ENCODE measurements at places on chromosomes 5 and 9.

DNA sequence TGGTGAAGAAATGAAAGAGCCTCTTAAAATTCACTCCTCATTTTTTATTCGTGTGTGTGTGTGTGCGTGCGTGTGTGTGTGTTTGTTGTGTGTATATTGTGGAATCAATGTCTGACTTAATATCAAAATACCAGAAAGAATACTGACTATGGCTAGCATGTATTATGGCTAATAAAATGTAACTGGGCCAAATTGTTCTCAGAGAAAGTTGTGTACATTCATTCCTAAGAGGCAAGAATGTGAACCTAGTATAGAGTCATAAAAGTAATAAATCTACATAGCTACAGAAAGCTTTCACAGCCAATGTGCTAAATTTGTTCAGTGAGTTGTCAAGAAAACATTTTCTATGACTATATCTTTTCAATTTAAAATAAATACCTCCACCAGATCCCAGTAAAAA, 211.5 kb downstream of the EBF1 start:
- DNase-seq: no peak

- peak; percentile 58 for DNase-seq
Observed at GRCh38 chr5:14184725-14185124, 41.6 kb downstream of the TRIO start.

DNA sequence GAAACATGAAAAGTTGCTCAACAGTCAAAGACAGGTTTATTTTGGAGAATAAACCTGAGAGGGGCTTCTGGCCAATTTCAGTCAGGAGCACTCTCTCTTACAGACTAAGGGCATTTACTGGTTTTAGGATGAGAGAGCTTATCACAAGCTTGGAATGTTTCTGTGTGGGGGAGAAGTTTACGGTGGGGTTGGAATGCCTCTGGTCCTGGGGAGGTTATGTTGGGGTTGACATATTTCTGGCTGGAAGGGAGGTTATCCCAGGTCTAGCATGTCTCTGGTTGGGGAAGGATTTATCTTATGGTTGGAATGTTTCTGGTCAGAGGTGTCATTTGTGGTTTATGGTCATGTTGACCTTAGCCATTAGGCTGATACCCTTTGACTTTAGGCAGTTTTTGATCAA, 1867.3 kb downstream of the EFNA5 start:
- DNase-seq: no peak

DNA sequence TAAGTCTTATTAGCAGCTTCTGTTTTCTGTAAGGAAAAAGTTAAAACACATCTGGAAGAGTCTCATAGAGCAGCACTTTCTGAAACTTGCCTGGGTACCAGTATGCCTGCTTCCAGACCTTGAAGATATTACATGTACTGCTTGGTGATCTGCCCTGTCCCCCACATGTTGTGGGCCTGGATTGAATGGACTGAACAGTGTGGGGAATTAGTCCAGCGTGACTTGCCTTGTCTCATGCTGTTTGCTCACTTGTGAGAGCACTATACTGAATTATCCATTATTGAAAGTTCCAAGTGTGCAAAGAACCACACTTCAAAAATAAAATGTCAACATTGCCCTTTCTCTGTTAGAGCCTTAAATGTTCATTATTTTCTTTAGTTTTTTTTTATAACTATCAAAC, 8.9 kb downstream of the CTNNA1 start:
- DNase-seq: no peak

- DNase-seq: peak; percentile 92
Observed at GRCh38 chr5:98468188-98468869, 305.1 kb upstream of the RGMB start.

- no peak for DNase-seq
Observed at GRCh38 chr5:71744009-71744790, 25.1 kb downstream of the CARTPT start.

DNA sequence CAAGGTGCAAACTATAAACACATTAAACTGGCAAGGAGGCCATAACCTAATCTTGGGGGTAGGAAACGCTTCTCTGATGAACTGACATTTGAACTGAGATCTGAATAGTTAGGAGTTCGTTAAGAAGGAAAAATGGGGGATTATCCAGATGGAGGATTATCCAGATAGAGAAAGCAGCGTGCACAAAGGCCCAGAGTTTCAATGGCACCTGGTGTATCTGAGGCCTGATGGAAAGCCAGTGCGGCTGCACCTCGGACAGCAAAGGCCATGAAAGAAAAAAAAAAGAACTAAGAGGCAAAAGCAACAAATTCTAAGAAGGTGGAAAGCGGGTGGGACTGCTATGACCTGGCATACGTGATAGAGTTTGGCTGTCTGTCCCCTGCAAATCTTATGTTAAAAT, 13.0 kb upstream of the CTNNAL1 start:
- no peak for DNase-seq

- DNase-seq: peak; percentile 48
Observed at GRCh38 chr5:150485693-150486401, 22.1 kb upstream of the NDST1 start.

GRCh38 chr9:91905237-91905650, 44.8 kb downstream of the ROR2 start:
- no peak for DNase-seq

DNA sequence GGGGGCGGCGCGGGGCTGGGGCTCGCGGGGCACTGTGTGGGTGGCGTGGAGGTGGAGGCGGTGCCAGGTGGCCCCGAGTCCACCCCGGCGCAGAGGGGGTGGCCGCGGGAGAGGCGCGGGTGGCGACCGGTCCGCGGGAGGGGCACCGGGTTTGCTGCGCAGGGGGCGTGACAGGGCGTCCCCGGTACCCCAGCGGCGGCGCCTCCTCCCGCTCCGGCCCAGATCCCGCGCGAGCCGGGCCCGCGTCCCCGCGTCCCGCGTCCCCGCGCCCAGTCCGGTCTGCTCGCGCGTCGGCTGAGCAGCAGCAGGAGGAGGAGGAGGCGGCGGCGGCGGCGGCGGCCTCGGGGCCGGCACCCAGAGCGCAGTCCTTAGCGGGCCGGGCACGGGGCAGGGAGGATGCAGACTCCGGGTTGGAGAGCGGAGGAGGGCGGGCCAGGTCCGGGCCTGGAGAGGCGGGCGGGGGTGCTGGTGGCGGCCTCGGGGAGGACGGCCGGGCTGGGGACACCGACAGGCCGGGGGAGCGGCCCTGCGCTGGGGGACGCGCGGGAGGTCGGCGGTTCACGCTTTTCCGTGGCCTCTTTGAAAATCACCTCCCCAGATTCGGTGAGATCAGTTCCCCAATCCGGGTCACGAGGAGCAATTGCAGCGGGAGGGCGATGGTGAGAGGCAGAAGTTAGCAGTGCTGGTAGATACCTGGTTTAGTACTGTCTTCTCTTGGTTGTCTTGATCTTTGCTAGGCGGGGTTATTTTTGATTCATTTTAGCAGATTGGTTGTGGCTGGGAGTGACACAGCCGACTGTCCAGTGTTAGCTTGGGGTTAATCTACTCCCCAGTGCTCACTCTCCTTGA, 1.7 kb downstream of the TRIO start:
- peak; percentile 83 for DNase-seq

- no peak for DNase-seq
Observed at GRCh38 chr5:173988554-173989431, at the start of gene C5orf47. Gene C5orf47, plus strand, starts transcription at chr5:173989170. Its CDS starts 94 bp downstream, at chr5:173989264.

DNA sequence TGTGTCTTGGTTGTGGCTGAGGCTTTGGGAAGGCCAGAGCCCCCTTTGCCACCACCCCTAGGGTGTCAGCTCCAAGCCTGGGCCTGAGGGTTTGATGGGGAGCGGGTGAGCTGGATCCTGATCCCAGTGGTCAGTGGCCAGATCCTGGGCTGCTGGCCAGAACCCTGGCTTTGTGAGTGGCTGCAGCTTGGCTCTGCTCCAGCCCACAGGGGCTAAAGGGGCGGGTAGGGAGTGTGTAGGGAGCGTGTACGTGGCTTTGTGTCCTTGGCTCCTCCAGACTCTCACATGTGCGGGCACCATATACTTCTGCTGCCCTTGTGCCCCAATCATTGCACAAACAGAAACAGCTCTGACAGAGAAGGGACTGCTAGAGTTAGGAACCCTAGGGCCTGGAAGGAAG, 1.2 kb upstream of the IL11RA start:
- DNase-seq: peak; percentile 37

- DNase-seq: no peak
Observed at GRCh38 chr5:138523406-138523805, 19.6 kb downstream of the ETF1 start.

DNA sequence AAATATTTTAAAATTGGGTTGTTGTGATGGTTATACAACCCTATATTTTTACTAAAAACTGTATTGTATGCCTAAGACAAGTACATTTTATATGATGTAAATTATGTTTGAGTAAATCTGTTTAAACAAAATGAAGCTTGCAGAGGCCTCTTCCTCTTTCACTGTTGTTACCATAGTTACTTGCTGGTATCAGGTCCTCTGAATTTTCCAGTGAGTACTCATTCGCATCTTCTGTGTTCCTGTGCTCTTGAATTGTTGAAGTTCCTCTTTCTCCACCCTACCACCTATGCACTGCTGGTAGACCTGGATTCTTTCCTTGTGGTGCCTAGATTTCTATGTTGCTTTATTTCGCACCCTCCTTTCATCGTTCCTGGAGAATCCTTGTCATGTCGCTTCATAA, 938.5 kb upstream of the ACO1 start:
- no peak for DNase-seq

DNA sequence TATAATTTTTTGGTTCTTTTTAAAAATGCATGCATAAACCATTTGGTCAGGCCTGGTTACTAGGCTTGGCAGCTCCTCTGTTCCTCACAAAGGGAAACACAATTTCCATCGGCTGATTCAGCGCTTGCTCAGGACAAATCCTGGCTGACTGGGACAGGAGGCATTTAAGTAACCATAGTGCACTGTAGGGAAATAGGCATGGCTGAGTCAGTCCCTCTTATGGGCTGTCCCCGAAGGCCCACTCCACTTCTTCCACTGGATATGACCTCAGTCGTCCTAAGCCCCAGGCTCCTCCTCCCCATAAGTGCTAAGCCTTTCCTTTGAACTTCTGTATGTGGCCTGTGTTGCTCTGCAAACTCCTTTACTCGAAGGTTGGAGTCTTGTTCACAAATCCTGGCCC, 71.2 kb upstream of the GLIS3 start:
- DNase-seq: peak; percentile 92

DNA sequence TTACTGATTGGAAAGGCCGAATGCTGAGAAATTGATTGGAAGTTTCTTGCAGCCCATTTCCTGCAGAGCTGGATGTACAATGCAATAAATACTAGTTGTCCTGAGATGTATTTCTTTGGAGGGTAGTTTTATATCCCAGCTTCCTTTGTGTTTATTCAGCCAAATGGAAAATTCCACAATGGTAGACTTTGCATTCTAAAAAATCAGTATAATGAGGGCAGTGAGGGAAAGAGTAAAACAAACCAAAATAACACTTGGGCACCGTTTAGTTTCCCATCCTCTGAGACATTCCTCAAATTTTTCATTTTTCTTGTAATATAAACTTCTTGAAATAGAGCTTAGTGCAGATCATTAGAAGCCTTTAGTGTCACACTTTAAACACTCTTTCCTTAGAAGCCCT, 379.4 kb downstream of the EBF1 start:
- no peak for DNase-seq

All from LHCN-M2 (cell line).